Naive B cell (primary cell): ENCODE measurements at places on chromosomes 3 and 15.

DNA sequence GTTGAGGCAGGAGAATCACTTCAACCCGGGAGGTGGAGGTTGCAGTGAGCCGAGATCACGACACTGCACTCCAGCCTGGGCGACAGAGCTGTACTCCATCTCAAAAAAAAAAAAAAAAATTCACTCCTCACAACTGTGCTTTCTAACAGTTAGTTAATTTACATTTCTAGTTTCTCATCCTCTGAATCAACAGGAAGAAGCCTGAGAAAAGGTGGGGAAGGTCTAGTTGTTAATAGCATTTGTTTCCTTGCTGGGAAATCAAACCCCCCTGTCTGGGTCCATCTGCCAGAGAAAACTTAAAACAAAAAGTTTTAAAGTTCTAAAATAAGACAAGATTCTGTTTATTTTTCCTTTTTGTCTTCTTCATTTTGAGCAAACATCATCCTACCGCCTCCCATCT lies 62.3 kb downstream of the TMEM39A start:
- no peak for DNase-seq

DNA sequence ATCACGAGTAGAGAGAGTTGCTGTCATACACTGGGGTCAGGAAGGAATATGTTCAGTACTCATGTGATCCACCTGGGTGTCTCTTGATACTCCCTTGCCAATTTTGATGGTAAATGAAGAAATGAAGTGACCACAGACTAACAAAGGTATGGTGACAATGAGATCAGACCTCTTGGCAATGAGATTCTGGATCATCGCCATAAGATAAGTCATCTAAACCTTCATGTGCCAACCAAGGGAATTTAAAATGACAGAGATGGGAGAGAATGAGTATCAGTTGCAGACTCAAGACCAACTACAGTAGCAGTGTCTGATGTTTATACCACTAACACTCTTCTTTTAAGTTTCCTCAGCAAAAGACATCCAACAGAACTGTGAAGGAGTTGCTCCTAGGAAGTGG lies 601.0 kb downstream of the MECOM start:
- DNase-seq, result no peak

- no peak for DNase-seq
Observed at GRCh38 chr3:153680526-153680925, 440.7 kb upstream of the ARHGEF26 start.

GRCh38 chr15:81297603-81298575 lies 26.1 kb downstream of the STARD5 start:
- DNase-seq, result no peak

DNA sequence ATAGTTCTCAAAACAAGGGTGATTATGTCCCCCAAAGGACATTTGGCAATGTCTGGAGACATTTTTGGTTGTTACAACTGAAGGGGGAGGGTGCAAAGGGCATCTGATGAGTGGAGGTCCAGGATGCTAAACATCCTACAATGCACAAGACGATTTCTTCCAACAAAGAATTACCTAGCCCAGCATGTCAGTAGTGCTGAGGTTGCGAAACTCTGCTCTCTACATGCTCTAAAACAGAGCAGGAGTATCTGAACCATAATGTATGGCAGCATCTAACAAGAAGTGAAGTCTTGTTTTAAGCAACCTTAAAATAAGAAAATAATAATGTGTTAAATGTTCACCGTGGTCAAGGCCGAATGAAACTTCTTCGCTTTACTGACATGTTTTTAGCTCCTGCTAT lies 7.0 kb downstream of the GYG1 start:
- no peak for DNase-seq

- no peak for DNase-seq
Observed at GRCh38 chr3:39254806-39255449, 24.9 kb downstream of the CX3CR1 start.

DNA sequence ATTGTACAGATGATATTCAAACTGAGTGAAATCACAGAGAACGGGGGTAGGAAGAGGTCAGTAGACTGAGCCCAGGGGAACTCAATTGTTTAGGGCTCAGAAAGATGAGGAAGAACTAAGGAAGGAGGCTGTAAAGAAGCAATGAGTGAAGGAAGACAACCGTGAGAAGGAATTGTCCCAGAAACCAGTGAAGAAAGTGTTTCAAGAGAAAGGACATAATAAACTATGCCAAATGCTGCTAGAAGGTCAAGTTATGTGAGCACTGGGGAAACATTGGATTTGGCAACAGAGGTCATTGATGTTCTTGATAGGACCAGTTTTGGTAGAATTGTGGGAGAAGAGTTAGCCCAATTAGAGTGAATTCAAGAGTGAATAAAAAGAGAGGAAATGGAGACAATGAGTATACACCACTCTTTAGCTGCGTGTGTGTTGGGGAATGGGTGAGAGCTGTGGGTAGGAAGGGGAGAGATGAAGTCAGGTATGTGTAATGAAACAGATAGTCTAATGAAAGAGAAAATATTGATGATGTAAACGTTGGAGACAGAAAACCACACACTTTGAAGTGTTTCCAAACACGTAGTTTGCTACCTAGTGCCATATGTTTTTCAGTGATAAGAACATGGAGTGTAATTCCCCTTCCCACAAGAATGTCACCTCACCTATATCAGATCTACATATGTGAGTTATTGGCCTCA lies 42.5 kb upstream of the MME start:
- DNase-seq, result no peak

- DNase-seq, result no peak
Observed at GRCh38 chr3:127168271-127168670, 24.7 kb upstream of the PRR23E start.

GRCh38 chr3:129758785-129759320 lies 134.7 kb downstream of the TMCC1 start:
- no peak for DNase-seq

- DNase-seq, result no peak
Observed at GRCh38 chr15:51751697-51752683, 593 bp downstream of the TMOD2 start.

DNA sequence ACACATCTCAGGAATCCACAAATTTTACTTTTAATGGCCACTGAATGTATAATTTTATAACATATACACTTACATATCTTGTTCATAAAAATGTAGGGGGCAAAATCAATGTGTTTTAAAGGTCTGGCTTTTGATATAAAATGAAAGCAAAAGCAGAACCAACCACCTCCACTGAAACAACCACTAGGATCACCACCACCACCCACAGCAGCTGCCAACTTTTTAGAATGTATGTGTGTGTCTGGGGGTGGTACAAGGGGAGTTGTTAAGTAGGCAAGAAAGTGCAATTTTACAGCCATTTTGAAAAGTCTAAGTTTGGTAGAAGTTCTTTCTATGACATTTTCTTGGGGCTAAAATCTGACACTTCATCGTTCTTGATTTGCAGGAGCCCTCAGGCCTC lies 44.0 kb downstream of the OTOL1 start:
- no peak for DNase-seq

DNA sequence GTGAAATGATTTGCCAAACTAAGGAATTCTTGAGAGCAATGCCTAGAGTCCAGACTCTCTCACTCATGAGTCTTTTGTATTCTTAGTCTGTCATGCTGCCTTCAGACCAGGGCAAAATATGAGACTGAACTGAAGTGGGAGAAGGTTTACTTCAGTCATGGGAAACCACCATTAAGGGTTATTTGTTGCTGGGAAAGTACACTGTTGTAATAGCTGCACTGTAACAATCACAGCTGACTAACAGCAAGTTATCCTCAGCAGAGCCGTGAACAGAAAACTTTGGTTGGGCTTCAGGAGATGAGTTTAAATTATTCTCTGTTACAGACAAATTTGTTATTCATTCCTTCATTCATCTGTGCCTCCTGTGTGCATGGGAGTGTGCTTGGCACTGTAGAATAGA lies 258.5 kb downstream of the ROBO2 start:
- no peak for DNase-seq

DNA sequence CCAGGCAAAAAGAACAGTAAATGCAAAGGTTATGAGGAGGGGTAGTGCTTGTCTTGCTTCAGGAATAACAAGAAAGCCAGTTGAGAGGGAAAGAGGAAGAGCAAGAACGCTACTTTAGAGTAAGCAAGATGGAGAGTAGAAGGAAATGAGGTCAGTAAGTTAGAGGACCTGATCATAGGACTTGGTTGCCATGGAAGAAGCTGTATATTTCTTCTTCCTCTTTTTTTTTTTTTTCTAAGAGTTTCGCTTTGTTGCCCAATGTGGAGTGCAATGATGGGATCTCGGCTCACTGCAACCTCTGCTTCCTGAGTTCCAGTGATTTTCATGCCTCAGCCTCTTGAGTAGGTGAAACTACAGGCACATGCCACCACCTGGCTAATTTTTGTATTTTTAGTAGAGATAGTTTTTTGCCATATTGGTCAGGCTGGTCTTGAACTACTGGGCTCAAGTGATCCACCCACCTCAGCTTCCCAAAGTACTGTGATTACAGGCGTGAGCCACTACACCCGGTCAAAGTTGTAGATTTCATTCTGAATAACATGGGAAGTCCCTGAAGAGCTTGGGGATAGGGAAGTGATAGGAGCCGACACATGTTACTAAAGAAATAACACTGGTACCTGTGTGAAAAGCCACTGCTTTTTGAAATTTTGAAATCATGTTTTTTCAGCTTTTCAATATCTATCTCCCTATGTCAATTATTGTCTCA lies 527.9 kb upstream of the NAALADL2 start:
- DNase-seq, result no peak

DNA sequence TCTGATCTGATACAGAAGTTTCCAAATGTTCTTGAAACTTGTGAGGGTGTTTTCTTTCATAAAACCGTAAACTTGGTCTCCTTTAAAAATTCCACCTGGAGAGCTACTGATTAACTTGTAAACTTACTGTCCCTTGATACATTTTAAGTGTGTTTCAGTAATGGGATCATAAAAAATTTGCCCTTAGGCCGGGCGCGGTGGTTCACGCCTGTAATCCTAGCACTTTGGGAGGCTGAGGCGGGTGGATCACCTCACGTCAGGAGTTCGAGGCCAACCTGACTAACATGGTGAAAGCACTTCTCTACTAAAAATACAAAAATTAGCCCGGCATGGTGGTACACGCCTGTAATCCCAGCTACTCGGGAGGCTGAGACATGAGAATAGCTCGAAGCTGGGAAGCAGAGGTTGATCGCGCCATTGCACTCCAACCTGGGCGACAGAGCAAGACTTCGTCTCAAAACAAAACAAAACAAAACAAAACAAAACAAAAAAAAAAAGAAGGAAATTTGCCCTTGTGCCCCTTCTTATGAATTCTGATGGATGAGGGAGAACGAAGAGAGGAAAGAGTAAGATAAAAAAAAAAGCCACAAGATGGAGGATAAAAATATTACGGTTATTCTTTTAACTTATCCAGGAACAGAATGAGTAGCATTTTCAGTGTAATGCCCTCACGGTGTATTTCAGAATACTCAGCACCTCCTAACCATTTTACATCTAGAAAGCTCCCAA lies 32.1 kb upstream of the AP4E1 start:
- DNase-seq, result no peak

GRCh38 chr15:47484059-47484458 lies 233.2 kb upstream of the SEMA6D start:
- no peak for DNase-seq

- DNase-seq, result no peak
Observed at GRCh38 chr3:149368674-149369497, 8.6 kb downstream of the TM4SF1 start.

GRCh38 chr3:118011910-118012309 lies 1022.7 kb downstream of the IGSF11 start:
- no peak for DNase-seq

GRCh38 chr15:62249501-62249900 lies 84.4 kb upstream of the C2CD4B start:
- no peak for DNase-seq

DNA sequence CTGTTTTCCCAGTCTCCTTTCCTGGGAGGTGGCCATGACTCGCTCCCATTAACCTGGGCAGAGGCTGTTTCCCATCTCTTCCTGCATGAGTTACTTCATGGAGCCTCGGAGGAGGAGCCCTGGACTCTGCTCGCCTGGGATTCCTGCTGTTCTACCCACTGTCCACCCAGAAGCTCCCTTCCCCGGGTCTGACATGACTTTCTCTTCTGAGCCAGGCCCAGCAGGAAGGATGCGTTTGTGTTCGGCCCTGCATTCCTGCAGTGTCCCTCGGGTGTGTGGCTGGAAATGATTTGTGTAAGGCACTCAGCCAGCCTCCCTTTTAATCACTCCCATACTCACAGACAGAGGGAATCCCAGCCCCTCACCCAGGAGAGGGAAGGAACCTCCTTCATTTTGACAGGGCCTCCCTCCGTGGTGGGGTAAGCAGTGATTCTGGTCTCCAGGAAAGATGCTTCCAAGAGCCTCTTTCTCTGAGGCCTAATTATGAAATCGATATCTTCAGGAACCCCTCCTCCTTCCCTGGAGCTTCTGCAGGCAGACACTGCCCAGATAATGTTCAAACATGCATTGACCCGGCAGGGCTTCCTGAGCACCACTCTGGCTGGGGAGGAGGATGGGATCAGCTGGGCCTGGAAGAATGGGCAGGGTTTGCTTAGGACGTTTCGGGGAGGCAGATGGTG lies 41.6 kb upstream of the DLG1 start:
- no peak for DNase-seq

DNA sequence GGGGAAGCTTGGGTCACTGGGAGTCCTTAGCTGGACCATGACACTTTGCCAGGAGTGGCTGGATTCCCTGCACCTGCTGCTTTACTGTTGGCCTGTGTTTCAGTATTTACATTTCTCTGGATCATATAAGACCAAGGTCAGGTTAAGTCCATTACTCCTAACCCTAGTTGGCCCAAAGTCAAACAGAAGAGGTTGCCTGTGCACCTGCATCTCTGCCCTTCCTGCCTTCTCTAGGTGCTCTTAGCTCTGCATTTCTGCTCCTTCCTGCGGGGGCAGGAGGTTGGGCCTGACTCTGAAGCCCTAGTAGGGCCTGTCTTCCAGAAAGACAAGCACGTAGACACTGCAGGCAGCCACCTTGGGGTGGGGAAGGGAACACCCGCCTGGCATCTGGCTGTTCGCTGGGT lies 124.3 kb downstream of the RPLP1 start:
- DNase-seq, result no peak

DNA sequence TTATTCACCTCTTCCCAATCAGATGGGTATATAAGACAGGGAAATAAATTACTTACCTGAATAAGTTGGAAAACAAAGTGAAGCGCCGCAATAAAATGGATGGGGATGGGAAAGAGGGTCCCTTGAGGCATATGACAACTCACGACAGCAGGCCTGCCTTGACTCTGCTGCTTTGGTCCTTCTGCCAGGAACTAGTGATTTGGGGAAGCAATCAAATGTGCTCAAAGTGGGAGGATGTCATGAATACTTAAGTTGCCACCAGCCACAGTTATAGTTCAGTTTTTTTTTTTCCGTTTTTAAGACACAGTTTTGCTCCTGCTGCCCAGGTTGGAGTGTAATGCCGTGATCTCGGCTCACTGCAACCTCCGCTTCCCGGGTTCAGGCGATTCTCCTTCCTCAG lies 4.6 kb downstream of the PARL start:
- DNase-seq, result no peak

DNA sequence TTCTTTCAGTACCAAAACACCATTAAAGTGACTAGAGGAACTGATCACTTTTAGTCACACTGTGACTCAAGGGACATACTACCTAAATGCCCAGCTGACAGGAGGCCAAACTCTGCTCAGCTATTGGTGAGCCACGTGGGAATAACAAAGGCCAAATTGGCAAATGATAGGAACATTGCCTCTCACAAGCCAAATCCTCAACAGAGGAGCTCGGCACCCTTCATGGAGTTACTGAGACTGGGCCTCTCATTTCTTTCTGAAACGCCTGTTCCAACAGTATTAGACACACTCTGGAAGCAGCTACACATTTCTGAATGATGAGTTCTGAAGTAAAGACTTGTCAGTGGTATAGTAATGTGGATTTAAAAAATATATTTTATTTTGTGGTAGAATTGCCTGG lies 166.0 kb upstream of the COL8A1 start:
- no peak for DNase-seq
